ENCODE measurements at places on chromosomes 4 and X.
A peak's percentile ranks its signal among the peaks of the same experiment; 100 is the strongest.

- DNase-seq, result no peak
Measured at GRCh38 chr4:141425124-141425523, 204.4 kb downstream of the ZNF330 start.

GRCh38 chr4:80463509-80463908 is 128.0 kb downstream of the CFAP299 start:
- DNase-seq, result no peak

DNA sequence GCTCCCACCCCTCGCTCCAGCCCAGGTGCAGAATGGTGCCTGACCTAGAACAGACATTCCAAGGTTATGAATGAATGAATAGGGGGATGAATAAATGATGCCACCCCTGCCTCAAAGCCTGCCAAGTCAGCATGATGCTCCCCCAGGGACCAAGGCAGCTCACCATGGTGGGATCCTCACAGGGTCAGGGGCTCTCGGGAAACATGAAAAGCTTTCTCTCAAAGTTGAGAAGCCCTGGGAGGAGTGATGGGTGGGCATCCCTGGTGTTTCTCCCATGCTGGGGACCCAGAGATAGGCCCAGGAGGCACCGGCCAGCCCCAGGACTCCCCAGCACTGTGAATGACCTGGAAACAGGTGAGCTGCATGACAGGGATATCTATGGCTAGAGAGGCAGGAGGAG is 58.9 kb downstream of the HTRA3 start:
- no peak for DNase-seq

DNA sequence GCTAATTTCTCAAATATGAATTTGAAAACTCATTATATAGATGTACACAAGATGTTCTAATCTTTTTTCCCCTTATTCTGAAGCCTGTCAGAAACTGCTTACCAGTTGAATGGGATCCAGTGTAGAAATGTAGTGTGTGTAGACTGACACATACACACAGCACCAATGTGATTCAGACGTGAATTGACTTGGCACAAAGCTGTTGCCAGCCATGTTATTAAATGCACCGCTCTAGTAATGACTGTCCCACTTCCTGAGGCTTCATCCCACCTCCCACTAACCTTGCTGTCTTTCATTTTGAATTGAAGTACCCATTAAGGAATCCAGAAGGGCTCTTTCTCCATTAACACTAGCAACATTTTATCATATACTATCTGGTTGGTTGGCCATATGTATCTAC is 146.6 kb downstream of the PPA2 start:
- no peak for DNase-seq

DNA sequence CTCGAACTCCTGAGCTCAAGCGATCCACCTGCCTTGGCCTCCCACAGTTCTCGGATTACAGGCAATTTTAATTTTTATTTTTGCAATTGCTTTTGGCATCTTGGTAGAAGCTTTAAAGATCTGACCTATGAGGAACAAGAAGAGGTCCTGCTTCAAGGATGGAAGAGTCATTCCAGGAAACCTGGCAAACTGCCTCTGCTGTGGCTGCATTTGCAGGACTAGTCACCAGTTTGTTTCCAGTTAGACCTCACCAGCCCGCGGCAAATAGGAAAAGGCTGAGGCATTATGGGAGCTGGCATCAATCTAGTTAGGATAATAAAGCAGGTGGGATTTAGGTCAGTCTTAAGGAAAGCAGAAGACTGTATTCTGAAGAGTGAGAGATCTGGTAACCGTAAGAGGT is 51.9 kb upstream of the LAS1L start:
- DNase-seq, result no peak

GRCh38 chr4:5893004-5893580 is at the start of gene CRMP1:
CRMP1 (minus strand) TSS chr4:5893086; CDS start chr4:5892969, 117 bp downstream.
- peak; percentile 69 for DNase-seq

DNA sequence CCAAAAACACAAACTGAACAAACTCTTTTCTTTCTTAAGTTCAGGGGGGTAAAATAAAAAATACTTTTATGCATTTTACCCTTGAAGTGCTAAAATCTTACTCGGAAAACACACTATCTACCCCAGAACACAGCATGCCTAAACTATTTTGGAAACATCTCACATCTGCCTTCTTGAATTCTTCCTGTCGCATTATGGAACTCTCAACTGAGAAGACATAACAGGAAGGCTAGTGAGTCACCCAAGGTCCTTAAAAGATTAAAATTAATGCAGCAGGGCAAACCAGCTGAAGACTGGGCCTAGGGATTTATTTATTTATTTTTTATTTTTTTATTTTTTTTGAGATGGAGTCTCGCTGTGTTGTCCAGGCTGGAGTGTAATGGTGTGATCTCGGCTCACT is 208.2 kb downstream of the APBB2 start:
- DNase-seq, result no peak

GRCh38 chrX:115690511-115691216 is 129.7 kb downstream of the PLS3 start:
- peak; percentile 21 for DNase-seq

DNA sequence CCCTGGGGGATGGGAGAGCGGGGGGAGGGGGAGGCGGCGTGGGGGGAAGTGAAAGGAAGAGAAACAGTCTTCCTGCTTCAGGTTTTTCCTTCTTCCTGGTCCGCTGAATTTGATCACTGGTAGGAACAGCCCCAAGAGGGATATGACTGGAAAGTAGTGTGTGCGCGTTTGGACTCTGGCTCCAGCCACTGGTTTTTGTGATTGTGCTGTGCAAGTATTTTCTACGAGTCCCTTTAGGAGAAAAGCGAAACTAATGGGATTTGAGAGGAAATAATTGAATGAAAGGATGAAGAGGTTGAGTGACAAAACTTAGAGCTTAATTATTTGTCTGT is 836 bp downstream of the PRRG1 start:
- DNase-seq, result no peak

DNA sequence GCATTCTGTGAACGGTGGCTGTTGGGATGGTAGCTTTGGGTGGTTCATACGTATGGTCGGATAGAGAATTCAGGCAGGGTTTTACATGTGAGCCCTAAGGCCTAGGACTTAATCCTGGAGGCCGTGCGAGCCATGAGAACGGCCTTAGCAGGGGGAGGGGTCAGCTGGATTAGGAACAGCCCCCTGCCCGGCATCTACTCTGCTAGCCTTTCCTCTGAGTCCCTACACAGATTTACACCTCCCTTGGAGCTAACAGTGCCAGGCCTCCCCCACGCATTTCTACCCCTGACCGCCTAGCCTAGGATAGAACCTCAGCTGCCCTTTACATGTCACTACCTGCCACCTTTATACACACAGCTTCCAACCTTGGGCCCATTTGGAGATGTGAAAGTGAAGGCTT is 7.1 kb downstream of the PRAF2 start:
- no peak for DNase-seq

DNA sequence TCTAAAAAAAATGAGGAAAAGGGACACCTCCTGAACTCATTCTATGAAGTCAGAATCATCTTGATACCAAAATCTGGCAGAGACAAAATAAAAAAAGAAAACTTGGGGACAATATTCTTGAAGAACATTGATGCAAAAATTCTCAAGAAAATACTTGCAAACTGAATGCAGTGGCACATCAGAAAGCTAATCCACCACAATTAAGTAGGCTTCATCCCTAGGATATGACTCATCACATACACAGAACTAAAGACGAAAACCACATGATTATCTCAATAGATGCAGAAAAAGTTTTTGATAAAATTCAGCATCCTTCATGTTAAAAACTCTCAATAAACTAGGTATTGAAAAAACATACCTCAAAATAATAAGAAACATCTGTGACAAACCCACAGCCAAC is 98.3 kb downstream of the FAM47B start:
- no peak for DNase-seq

DNA sequence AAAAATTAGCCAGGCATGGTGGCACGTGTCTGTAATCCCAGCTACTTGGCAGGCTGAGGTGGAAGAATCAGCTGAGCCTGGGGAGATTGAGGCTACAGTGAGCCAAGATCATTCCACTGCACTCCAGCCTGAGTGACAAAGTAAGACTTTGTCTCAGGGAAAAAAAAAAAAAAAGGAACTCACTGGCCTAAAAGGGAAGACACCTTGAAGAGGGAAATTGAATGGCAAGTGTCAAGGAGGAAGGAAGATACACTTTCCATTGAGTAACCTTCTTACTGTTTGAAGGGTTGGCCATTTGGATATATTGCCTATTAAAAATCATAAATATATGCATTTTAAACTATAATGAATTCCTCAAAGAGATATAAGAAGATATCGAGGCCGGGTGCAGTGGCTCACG is 147.5 kb upstream of the FAM241A start:
- DNase-seq, result no peak

DNA sequence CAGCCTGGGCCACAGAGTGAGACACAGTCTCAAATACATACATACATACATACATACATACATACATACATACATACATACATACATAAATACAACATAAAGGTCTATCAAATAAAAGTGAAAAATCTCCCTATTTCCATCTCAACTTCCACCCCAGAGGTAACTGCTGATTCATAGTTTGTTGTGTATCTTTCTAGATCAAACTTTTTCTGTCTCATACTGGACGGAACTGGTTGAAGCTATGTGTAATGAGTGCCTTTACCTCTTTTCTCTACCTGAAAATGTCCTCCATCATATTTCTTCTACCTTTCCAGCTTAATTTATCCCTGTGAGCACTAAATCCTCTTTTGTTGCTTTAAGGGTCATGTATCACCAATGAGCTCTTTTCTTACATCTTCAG is 102.5 kb downstream of the HDAC8 start:
- DNase-seq, result no peak

DNA sequence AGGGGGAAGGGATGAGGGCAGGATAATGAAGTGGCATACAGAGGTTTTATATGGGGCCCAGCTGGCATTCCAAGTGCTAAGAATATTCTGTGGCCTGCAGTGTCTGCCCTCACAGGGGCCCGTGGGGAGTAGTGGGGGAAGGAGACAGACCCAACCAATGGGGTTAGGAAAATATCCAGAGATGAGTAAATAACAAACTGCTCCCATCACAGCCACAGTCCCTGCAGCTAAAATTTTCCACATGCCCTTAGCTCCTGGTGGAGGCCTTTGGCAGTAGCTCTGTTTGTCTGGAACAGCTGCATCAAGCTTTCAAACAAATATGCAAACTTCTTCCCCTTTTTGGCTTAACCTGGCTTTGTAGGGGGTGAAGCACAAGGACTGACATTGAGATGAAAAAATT is 3.1 kb downstream of the SRPX2 start:
- no peak for DNase-seq

DNA sequence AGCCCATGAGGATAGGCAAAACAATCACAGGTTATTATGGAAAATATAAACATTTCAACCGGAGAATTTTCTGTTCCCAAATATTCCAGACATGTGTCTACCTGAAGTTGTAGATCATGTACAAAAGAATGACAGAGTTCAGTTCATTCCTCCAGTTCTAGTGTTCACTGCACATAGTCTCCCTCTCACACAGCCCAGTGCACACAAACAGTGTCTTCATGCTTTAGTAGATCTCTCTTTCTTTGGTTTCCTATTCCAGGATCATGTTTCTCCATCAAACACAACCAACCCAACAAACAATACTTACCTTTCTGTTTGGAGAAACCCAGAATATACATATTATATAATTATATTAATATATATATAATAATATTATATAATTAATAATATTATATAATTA is 671.9 kb downstream of the TRIML1 start:
- no peak for DNase-seq

DNA sequence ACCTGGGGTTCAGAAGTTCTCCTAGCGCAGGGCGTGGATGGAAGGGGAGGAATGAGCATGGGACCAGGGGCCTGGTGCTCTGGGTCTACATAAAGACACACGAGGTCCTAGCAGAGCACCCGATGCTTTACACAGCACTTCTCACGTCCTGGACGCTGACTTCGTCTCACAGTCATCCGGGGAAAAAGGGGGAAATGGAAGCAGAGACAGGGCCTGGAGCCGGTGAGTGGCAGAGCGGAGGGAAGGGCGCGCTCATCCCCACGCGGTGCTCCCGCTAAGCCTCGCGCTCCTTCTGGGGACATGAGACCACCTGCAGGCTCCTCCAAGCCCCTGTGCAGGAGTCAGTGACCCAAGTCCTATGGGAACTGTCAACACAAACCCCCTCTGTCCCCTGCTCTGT is 157.7 kb downstream of the AFAP1 start:
- DNase-seq, result no peak

GRCh38 chrX:19840899-19841648 is 46.3 kb downstream of the SH3KBP1 start:
- DNase-seq, result no peak

DNA sequence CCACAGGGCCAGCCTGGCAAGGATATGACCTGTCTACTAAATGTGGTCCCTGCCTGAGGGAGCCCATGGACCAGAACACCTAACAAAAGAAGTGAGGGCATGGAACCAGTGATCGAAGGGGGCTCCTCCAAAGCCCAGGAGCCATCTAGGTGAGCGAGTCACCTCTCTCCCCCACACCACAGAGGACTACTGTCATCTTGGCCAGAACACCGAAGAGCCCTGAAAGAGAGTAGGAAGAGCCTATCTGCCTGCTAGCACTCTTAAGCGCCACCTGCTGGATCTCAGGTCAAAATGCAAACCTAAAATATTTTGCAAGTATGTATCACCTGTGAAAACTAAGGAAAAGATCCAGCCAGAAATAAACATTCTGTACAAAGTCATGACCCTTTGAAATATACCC is 137.9 kb upstream of the ZXDB start:
- DNase-seq, result no peak

- DNase-seq, result no peak
Measured at GRCh38 chr4:6742989-6743388, 27.0 kb downstream of the BLOC1S4 start.

DNA sequence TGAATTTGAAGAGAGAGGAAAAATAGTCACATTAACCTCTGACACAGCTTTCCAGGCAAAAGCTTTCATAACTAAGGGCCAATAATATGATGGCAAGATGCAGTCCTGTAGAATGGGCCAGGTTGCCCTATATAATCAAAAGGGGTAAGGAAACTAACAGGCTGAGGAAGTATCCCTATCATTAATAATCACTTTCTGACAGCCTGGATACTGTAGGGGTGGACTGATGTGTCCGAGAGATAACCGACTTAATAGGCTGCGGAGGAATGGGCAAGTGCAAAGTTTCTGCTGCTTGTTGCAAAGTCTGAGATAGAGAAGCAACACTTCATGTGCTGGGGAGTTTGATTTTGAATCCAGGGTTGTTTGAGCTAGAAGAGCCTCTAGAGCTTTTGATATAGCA is 94.8 kb downstream of the DNAAF6 start:
- DNase-seq, result no peak

DNA sequence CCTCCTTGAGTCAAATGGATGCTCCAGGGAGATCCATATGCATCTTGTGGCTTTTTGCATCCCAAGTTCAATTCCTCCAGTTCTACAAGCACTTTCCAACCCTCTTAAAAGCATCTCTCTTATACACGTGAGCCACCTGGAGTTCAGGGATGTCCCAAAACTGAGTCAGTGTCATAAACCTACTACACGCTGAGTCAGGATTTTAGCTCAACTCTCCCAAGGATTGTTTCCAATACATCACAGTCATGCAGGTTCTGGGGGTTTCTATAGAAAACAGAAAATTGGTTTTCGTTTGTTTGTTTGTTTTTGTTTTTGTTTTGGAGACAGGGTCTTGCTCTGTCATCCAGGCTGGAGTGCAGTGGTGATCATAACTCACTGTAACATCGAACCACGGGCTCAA is 25.9 kb upstream of the ESX1 start:
- DNase-seq, result no peak

- DNase-seq, result no peak
Measured at GRCh38 chr4:111754003-111754402, 391.3 kb upstream of the FAM241A start.

Measured in NCI-H1092 (cell line).